Activated CD4-positive, alpha-beta T cell treated with anti-CD3 and anti-CD28 coated beads, Interleukin-2, amount 50 U/mL, for 48 hours (primary cell): ENCODE measurements at places on chromosomes 4 and X.

GRCh38 chr4:17664755-17665154 is 50.3 kb downstream of the MED28 start:
- DNase-seq, result no peak

- no peak for DNase-seq
Observed at GRCh38 chr4:39936565-39937418, 40.9 kb downstream of the PDS5A start.

GRCh38 chr4:165765053-165765452 is 108.0 kb upstream of the TLL1 start:
- DNase-seq, result no peak

GRCh38 chr4:13654162-13654797 is 26.8 kb upstream of the BOD1L1 start:
- peak; percentile 83 for DNase-seq

- no peak for DNase-seq
Observed at GRCh38 chr4:14359991-14360390, 642.3 kb upstream of the CPEB2 start.

DNA sequence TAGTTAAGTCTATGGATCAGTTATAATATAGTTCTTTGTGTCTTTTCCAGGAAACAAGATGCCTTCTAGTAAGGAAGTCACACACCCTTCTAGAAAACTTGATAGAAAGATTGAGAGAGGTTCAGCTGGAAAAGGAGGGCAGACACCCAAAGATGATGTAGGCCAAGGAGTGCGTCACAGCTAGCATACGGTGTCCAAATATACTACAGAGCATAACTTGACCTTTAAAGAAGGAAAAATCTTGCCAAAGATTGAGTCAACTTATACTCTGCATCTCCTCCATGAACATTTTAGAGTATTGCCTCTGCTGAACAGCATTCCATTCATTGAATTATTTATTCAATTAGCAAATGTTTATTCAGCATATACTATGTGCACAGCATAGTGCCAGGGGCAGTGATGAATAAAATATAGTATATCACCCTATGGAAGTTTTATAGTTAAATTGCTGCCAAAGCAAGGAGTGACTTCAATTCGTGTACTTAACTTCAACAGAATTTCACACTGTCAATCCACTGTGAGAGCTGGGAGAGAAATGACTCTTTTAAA is 51.9 kb upstream of the SLC6A14 start:
- no peak for DNase-seq

DNA sequence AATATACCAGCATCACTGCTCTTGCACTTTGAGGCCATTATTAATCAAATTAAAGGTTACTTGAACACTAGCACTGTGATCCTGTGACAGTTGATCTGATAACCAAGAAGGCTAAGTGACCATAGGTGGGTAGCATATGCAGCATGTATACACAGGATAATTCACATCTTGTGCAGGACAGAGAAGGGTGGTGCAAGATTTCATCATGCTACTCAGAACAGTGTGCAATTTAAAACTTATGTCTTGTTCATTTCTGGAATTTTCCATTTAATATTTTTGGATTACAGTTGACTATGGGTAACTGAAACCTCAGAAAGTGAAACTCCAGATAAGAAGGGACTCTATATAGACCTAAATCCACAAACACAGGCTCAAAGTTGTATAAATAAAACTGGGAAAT is 78.2 kb upstream of the PDE5A start:
- DNase-seq, result no peak

DNA sequence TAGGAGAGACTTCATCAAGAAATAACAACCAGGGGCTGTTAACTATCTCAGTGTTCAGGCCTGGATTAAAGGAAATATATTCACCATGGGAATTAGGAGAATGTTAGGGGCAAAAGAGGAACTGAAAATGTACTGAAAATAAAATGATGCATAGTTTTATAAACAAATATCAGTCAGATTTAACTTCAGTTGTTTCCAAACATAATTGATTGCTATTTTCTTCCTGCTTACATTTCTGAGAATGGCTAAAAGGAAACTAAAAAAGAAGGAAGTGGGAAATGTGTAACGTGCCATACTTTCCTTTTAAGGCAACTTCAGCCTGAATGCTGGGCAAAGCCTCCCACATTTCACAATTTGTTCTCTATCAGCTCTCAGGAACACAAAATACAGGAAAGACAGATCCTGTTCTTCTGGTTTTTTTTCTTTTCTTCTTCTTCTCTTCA is 178.1 kb downstream of the MAML3 start:
- no peak for DNase-seq

DNA sequence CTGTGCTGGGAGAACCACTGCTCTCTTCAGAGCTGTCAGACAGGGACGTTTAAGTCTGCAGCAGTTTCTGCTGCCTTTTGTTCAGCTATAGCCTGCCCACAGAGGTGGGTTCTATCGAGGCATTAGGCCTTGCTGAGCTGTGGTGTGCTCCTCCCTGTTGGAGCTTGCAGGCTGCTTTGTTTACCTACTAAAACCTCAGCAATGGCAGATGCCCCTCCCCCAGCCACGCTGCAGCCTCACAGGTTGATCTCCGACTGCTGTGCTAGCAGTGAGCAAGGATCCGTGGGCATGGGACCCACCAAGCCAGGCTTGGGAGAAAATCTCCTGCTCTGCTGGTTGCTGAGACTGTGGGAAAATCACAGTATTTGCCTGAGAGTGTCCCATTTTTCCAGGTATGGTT is 133.8 kb upstream of the UBQLN2 start:
- DNase-seq, result no peak

DNA sequence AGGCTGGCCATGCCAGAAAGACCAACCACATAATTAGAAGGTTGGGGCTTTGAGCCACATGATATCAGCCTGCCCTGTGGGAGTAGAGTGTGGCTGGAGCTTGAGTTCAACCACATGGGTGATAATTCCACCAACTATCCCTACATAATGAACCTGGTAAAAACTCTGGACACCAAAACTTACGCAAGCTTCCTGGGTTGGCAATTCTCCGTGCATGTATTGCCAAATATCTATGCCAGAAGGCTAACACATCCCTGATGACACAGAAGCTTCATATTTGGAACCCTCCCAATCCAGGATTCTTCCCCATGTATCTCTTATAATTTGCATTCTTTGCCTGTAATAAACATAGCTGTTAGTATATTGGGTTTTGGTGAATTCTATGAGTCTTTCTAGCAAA is 68.2 kb downstream of the FUNDC1 start:
- DNase-seq, result no peak

GRCh38 chrX:154435171-154435733 is 1.7 kb upstream of the GDI1 start:
- DNase-seq, result no peak

GRCh38 chr4:85707611-85708010 is 232.7 kb downstream of the ARHGAP24 start:
- no peak for DNase-seq

DNA sequence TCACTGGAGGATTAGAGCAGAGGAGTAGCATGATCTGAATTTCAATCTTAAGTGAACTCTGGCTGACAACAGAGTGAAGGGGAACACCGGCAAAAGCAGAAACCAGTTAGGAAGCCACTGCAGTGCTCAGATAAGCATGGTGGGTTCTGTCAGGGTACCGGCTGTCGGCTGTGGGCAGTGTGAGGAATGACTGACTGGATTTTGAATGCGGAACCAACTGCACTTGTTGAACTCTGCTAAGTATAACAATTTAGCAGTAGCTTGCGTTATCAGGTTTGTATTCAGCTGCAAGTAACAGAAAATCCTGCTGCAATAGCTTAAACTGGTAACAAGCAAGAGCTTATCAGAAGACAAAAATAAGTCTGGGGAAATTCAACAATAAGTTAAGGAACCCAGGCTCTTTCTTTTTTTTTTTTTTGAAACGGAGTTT is 5.2 kb downstream of the HTT start:
- DNase-seq, result no peak

DNA sequence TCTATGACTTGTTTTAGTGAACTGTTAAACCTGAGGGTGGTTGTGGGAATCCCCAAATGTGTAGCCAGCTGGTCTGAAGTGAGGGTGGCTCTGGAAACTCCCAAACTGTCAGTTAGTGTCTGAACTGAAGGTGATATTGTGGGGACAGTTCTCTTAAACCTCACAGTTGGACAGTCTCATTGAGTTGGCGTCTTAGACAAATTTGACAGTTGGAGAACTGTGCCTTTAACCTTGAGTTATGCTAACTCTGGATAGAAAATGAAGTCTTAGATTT is 20.7 kb upstream of the CTSO start:
- DNase-seq, result no peak

GRCh38 chr4:10066670-10067651 is 45.7 kb upstream of the SLC2A9 start:
- DNase-seq, result no peak

GRCh38 chr4:39998659-39999345 is 21.1 kb upstream of the PDS5A start:
- no peak for DNase-seq

DNA sequence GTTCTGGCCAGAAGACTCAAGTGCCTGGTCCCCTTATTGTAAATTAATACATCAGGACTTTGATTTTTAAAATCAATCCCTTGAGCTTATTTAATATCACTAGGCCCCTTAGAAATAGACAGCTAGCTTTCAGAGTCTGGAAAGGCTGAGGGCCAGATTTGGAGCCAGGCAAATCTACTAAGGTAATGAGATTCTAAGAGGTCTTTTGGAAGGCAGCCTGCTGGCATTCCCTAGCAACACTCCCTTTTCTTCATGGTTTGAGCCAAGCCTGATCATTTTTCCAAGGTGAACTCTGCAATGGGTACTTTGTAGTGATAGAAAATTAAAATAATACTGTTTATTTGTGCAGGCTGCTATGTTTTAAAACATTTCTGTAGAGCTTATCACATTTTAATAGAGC is 378.5 kb downstream of the FAT4 start:
- DNase-seq, result no peak

GRCh38 chrX:16528620-16529019 is 121.3 kb upstream of the S100G start:
- peak; percentile 34 for DNase-seq

- no peak for DNase-seq
Observed at GRCh38 chr4:7763788-7764187, 175.9 kb downstream of the AFAP1 start.

DNA sequence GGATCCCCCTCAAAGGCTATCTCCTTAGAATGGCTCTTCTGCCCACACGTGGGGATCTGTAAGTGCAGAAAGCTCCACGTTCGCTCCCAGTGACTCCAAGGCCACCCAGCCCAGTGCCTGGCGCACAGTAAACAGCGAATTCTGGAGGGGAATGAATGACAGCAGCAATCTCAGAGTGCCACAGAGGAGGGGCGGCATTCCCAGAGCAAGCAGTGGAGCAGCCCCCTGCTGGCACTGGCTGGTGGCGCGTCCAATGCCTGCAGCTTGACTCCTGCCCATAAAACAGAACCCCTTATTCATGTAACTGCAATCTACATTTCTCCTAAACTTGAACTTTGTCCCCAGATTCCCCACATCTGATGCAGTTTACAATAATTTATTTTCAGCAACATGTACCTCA is 6.9 kb upstream of the HELT start:
- DNase-seq, result peak; percentile 34

DNA sequence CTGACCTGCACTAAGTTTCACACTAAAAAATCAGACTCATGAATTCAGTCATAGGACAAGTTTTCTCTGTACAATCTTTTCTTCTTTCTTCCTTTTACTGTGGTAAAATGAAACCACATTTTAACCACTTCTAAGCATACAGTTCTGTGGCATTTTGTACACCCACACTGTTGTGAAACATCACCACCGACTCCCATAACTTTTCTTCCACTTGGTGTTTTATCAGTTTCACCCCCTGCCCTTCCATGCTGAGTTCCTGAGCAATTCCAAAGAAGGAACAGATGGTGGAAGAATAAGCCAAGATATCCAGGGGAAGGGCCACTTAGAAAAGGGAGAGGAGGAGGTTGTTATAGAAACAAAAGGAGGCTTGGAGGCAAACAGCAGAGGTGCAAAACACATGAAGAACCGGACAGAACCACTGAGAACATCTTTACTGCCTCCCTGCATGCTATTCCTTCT is 22.6 kb downstream of the SLC25A4 start:
- no peak for DNase-seq

- no peak for DNase-seq
Observed at GRCh38 chr4:142473960-142474338, 372.2 kb downstream of the INPP4B start.

DNA sequence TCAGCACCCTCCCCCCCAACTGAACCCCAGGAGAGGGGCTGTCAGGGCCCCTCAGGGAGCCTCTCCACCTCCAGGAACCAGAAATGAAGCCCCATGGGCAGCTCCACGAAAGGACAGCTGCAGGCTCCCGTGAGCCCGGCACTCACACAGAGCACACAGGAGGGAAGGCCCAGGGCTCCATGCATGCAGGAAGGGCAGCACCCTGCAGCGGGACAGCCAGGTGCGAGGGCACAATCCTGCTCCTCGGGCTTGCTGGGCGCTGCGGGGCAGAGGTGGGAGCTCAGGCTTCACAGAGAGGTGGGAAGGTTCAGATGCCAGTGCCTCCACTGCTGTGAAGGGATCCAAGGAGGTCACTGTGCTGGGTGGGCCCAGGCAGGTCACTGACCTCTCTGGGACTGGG is 90.0 kb downstream of the HMX1 start:
- DNase-seq, result no peak

GRCh38 chr4:83250687-83251446 is 33.7 kb downstream of the COQ2 start:
- no peak for DNase-seq

GRCh38 chrX:9627922-9628321 is 137.7 kb downstream of the GPR143 start:
- DNase-seq, result no peak

DNA sequence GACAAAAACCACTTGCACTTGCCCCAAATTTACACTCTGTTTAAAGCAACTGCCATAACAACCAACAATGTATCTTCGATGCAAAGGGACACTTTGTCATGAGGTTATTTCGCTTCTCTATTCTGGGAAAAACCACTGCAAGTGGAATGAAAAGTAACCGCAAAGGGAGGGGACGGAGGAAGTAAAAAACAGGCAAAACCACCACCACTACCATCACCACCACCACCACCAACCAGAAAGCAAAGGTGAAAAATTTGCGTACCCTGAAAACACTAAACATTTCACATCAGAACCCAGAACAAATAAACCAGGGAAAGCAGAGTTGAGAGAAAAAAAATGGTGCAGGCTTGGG is 1.2 kb upstream of the N4BP2 start:
- peak; percentile 60 for DNase-seq
